ENCODE measurements at places on chromosomes 7 and 10.

GRCh38 chr7:51295440-51296245 is 21.0 kb downstream of the COBL start:
- DNase-seq, result no peak

- no peak for DNase-seq
These were observed 134.4 kb downstream of the SLC16A9 start for GRCh38 chr10:59575269-59575668.

GRCh38 chr10:48744587-48744986 is 59.9 kb downstream of the WDFY4 start:
- no peak for DNase-seq

- DNase-seq, result peak; percentile 27
These were observed 220.9 kb downstream of the C7orf25 start for GRCh38 chr7:42690794-42691639.

GRCh38 chr10:87847550-87847949 is 15.8 kb downstream of the KLLN start:
- no peak for DNase-seq

- no peak for DNase-seq
These were observed 20.1 kb upstream of the HDAC9 start for GRCh38 chr7:18475488-18475887.

DNA sequence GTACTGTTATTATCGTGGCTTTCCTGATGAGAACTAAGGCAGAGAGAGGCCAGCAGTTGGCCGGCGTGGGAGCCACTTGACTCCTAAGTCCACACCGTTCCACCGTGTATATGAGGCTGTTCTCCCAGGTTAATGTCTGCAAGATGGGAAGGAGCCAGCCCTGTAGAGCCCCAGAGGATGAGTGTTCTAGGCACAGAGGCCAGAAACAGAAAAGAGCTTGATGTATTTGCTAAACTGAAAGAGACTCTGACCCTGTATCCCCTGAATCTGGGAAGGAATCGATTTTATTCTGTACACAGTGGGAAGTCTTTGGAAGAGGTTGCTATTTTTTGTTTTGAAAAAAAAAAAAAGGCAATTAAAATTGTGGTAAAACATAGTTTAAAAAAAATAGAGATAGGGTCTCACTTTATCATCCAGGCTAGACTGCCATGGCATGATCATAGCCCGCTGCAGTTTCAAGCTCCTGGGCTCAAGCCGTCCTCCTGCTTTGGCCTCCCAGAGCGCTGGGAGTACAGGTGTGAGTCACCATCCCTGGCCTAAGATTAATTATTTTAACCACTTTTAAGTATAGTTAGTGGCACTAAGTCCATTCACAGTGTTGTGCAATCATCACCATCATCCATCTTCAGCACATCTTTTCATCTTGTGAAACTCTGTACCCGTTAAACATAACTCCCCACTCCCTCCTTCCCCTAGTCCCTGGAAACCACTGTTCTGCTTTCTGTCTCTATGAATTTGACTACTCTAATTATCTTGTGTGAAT is 348.8 kb downstream of the SDK1 start:
- DNase-seq, result no peak

DNA sequence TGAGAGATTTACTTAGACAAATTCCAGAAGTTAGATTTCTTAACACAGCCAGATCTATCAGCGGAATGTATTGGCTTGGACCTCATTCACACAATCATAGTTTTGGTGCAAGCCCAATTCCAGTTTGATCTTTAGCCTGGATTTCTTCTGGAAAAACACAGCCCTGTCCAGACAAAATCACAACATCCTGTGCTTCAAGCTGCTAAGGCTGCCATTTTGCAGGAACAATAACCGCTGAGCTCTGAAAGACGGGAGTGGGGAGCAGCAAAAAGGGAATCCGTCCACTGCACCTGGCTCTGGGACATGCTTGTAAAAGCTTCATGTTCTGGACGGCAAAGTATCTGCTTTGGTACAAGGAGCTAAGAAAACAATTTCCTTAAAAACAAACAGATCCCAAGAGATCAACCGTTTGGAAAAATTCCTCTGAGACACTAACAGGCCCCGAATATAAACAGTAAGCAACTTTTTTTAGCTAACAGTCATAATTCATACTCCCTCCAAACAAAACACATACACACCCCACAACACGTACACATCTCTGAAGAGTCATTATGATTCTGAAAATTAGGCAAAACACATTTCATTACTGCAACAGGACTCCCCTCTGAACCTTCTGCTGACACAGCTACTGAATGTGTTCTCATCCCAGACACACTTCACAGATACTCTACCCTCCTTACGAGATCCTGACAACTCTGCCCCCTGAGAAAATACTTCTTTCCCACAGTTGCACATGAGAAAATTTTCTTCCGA is 32.4 kb downstream of the ITIH5 start:
- no peak for DNase-seq

GRCh38 chr10:93849593-93849992 is 44.2 kb upstream of the SLC35G1 start:
- no peak for DNase-seq

GRCh38 chr10:95333997-95334804 is 43.4 kb upstream of the PDLIM1 start:
- DNase-seq, result peak; percentile 84

- no peak for DNase-seq
These were observed 386.9 kb downstream of the POM121L12 start for GRCh38 chr7:53422291-53422690.

DNA sequence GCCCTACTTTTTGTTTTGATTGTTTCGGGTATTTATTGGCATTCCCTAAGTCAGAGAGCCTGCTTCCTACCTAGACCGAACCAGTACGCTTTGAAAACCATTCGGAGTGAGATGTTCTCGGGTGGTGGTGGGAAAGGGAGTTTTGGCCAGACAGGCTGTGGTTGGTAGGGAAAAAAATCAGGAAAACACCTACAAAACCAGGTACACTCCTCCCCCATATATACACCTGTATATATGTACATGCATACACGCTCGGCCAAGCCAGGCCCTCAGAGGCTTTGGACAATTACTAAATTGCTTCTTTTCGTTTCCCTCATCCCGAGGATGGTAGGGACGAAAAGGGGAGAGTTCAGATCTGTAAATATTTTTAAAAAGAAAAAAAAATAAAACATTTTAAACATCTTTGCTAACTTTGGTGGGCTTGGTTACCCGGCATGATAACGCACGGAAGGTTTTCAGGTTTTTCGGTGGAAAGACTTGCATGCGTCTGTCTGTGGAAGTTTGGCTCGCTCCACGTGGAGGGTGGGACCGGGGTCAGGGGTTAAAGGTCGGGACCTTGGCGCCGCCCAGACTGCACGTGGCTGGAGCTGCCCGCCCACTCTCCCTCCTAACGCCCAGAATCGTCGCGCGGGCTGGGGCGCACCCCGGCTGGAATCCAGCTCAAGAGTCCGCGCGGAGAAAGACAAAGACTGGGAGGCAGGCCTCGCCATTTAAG is 2.5 kb downstream of the HMX2 start:
- no peak for DNase-seq

GRCh38 chr7:78473021-78473420 is 674.4 kb downstream of the PHTF2 start:
- DNase-seq, result no peak

DNA sequence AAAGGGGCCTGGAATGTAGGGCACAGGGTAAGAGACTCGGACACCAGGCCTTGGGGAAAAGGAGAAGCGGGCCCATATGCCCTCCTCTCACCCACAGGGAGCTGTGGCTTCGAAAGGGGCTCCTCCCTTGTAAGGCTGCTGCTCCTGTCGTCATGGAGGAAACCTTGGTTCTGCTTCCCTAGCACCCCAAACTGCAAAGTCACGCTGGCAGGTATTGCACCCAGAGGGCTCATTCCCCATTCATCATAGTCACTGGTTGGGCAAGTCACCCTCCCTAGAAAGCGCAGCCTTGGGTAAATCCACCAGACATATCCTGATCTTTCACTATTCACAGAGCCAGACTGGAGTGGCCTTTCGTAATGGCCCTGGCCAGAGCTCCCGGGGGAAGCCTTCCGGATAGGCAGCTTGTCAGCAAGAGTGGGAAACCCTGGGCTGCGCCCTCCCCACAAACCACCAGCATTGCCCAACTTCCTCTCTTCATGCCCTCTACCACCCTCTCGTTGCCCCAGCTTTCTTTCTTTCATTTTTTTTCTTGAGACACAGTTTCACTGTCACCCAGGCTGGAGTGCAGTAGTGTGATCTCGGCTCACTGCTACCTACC is 121.0 kb downstream of the HIP1 start:
- DNase-seq, result no peak

DNA sequence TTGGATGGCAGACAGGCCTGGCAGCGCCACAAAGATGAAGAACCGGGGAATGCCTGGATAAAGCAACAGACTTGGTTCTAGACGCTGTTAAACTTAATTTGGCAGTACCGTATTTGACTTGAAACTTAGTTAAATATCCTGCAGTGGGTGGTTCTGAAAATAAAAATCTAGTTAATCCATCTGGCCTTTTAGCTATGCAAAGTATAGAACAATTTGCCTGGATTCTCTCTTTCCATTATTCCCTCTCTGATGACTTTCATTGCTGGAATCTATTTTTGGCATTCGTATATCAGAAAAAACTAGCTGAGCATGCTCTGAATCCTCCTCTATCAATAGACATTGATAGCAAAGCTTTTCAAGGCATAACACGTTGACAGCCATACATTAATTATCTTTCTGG is 203.6 kb downstream of the MACC1 start:
- no peak for DNase-seq

GRCh38 chr7:106979551-106980357 is 64.8 kb upstream of the PRKAR2B start:
- no peak for DNase-seq

DNA sequence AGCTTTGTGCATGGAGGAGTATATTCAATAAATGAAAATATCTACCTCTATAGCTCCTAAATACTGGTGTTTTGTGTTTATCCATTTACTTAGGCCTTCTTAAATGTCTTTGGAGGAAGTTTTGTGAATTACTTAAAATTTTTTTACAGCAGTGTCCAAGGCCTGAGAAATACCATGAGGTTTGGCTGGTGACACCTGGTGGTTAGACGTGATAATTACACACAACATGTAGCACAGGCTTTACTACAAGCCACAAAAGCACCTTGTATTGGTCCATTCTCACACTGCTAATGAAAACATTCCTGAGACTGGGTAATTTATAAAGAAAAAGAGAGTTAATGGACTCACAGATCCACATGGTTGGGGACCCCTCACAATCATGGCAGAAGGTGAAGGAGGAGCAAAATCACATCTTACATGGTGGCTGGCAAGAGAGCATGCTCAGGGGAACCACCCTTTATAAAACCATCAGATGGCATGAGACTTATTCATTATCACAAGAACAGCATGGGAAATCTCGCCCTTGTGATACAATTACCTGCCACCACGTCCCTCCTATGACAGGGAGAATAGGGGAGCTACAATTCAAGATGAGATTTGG is 20.6 kb downstream of the HYAL4 start:
- peak; percentile 37 for DNase-seq

- DNase-seq, result no peak
These were observed 118.4 kb downstream of the ABCA13 start for GRCh38 chr7:48289656-48290055.

- no peak for DNase-seq
These were observed 52.5 kb upstream of the TAS2R16 start for GRCh38 chr7:123047955-123048354.

DNA sequence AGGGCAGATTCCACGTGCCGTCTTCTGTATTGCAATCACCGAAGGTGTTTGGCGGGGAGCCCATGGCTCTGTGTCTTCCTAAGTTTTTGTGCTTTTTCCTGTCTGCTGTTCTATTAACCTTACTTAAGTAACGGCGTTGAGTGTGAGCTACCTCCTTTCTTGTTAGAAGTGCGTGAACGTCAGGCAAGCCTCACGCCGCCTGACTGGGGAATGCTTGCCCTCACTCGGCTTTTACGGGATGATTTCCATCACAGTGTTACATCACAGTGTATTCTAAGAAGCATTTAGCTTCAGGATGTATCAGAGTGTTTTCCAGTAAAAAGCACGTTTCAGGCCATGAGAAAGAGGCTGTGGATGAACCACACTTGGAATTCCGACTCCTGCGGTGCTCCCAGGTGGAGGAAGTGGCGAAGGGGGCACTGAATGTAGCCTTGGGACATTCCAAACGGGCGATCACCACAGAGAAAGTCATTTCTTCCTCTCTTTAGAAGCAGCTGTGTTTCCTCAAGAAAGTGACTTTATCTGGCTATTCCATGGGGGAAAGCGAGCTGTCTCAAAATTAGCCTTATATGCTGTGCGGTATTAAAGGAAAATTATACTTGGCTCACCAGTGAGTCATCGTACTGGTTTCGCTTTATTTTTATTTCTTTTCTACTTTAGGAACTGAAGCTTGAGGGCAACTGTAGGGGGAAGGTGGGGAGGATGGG is 290.7 kb downstream of the KLF6 start:
- DNase-seq, result no peak

Data from AG08396 (cell line).